ENCODE measurements at places on chromosomes 3 and 15.

DNA sequence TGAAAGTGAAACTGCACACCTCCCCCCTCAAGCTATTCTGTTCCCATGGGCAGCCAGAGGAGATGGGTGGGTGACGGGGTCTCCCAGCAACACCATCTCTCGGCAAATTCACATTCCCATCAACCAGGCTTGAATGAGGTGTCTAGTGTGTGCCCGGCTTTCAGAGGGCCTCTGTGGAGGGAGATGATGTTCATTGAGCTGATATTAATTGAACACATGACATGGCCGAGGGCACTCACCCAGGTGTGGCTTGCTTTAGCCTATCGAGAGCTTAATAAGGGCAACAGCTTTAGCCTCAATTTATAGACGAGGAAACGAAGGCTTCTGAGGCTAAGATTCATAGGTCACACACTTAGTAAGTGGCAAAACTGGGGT is 288.0 kb downstream of the UACA start:
- no peak for DNase-seq

DNA sequence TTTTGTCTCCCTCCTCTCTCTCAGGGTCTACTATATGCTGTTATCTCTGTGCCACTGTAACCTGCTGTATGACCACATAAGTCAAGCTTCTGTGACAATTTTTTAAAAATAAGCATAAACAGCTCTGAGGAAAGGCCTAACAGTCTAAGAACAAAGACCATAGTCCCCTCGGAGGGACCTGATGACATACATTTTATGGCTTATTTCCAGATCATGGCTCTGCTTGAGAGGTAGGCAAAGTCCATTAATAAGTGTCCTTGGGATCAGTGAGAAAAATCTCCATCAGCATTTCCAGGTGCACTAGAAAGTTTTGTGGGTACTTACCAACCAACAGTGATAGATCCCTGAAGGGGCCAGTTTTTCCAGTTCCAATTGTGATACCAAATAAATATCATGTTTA is 123.8 kb downstream of the TNIK start:
- DNase-seq = no peak

DNA sequence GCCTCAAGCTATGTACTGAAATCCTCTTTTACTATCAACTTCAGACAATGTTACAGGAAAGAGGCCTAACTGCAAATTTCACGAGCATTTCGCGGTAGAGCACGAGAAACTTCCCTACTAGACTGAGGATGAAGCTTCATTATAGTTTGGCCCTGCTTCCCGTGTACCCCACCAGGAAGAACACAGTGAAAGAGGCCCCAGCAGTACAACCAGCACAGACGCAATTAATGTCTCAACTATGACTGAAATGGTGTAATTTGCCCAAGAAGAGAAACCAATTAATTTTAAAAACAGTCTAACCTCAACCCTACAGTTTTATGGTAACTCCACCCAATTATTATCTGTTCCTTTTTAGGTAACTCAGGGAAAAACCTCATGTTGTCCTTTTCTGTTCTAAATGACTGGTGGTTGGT is 12.1 kb downstream of the CHSY1 start:
- no peak for DNase-seq

DNA sequence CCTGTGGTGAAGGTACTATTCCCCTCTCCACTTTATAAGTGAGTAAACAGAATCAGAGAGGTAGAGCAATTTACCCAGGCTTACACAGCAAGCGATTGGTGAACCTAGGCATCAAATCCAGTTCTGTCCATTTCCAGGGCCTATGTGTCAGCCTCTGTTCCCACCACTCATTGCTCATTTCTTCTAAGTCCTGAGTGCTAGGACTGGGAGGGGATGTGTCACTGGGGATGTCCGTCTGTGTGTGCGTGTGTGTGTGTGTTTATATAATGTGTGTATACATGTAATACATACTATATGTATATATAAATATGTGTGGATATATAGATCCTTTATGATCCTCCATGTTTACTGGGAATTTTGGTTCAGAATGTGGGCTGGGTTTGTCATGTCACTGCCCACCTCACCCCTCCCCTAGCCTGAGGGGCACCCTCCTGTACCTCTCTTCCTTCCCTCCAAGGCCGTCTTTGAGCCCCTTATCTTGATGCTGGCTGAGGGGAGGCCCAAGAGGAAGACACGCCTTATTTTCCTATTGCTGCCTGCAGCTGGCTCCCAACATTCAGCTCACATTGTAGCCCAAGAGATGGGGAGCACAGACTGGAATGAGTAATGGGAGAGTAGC is 2.1 kb downstream of the TMEM43 start:
- no peak for DNase-seq

DNA sequence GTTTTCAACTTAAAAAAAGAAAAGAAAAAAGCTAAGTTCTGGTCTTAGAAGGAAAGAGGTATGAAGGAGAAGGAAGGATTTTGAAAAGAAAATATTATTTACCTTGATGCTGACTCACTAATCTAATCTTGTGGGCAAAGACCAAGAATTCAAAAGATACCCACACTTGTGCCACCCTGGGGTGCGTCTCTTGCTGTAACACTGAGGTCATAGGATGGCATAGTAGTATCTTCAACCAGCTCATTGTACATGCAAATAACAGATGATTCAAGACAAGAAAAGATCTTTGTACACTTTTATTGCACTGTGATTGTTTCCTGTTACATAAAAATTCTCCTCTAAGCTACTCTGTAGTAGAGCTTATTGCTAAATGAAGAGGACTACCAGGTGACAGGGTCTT is 17.3 kb downstream of the PLS1 start:
- DNase-seq = no peak

- no peak for DNase-seq
These were observed 1302.6 kb upstream of the EPHA6 start for GRCh38 chr3:95511828-95512227.

DNA sequence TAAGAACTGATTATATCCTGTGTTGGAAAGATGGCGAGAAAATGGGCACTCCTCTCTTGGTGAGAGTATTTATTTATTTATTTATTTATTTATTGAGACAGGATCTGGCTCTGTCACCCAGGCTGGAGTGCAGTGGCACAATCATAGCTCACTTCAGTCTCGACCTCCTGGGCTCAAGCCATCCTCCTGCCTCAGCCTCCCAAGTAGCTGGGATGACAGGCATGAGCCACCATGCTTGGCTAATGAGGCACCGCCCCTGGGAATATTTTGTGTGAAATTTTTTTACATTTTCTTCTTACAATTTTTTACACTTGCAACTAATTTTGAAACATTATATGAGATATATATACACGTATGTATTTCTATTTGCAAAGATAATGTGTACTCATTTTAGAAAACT is 150.5 kb upstream of the PRR20G start:
- DNase-seq = no peak

GRCh38 chr15:55868707-55869106 is 124.7 kb downstream of the NEDD4 start:
- DNase-seq = no peak

- no peak for DNase-seq
These were observed 50.6 kb upstream of the PYGO1 start for GRCh38 chr15:55638764-55639163.

DNA sequence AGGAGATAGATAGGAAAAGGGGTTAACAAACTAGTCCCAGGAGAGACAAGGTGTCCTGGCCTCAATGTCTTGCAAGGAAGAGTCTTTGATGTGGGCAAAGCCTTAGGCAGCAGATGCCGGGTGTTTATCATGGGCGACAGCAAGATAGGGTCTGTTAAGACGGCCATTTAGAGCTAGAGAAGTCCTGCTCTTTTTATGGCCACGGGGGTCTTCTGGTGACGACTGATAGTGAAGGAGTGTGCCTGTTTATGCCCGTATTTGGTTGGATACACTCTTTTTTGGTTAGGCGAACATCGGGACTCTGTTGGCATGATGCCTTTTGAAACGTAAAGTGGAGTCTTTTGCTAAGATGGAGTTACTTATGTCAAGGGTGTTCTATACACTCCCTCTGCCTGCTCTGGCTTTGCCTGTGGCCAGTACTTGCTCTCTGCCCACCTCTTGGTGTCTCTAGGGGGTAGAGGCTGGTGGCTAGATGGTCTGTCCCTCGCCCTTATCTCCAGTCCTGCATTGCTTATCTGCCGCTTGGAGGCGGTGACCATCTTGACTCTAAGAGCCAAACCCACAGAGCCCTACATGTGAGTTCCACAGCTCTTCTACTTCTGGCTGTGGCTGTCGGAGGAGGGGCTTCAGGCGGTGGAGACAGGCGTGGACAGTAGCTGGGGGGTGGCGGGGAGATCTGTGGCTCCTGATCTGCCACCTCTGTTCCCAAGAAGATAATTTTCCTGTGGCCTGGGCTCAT is 55.8 kb upstream of the ZBTB38 start:
- DNase-seq = no peak

DNA sequence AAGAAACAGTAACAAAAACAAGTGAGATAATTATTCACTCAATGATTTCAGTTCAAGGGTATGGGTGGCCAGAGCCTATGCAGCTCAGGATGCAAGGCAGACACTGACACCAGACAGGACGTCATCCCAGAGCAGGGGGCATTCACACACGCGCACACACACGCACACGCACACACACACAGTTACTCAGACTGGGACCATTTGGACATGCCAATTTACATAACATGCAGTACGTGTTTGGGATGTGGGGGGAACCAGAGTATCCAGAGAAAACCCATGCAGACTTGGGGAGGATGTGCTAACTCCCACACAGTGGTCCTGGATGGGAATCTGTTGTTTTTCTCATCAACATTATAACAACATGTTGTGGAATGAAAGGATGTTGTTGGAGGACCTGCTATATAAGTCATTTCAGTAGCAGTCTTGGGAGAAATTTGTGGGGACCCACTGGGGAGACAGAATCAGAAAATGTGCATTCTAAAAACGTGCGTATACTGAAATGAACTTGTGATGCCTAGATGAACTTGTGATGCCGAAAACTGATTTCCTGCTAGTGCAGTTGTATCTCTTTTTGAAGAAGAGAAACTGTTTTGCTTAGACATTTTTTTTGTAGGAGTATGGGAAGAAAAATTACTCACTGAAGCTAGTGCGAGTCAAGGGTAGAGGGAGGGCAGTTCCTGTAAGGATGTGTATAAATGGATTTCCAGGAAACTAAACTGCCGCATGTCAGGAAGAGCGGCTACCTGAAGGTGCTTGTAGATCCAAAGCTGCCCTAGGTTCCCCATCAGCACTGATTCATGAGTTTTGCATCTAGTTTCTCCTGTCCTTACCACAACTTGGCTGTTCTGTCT is 25.2 kb downstream of the CD200 start:
- no peak for DNase-seq

DNA sequence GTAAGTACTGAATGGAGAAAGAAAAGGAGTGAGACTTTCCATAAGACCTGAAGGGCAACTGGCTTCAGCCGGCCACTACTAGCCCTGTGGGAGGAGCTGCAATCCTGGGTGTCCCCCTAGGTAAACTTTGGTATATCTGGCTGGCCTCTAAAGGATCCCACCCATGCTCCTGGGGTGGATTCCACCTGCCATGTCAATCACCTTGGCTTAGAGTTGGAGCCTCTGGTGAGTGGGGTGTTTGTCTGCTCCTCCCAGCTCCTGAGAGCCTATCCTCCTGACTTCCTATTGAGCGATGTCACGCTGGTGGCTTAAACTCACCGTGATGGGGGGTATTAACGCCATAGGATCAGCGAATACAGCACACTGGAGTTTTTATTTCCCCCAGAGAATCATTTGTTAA is 2.6 kb downstream of the SPTBN5 start:
- DNase-seq = no peak

DNA sequence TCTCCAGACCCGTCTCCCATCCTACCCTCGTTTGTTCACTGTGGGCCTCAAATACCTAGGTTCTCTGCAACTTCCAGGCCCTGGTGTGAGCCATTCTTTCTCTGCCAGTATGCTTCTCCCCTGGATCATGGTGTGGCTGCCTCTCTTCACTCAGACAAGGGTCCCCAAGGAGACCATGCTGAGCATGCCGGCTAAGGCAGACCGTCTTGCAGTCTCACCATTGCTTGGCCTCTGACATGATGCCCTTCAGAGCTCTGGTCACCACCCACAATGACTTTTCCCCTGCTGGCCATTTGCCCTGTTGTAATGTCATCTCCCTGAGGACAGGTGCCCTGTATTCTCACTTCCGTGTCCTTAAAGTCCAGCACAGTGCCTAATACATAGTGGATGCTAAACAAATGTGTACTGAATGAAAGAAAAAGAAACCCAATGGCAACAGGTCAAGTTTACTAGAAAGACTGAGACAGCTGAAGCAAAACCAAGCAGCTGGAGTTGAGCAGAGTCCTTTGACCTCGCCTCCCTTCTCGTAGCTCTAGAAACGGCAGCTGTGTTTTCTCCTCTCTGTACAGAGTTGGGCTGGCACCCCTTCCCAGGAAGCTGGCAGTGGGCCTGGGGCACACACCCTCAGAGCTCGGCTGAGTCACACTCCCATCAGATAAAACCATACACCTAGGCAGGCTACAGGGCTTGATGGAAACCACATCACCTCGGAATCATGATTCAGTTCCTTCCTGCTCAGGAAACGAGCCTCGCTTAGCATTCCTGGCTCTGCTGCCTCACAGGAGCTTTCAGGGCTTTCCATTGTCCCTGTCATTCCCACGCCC is 8.6 kb downstream of the TLR9 start:
- DNase-seq = peak; percentile 53

DNA sequence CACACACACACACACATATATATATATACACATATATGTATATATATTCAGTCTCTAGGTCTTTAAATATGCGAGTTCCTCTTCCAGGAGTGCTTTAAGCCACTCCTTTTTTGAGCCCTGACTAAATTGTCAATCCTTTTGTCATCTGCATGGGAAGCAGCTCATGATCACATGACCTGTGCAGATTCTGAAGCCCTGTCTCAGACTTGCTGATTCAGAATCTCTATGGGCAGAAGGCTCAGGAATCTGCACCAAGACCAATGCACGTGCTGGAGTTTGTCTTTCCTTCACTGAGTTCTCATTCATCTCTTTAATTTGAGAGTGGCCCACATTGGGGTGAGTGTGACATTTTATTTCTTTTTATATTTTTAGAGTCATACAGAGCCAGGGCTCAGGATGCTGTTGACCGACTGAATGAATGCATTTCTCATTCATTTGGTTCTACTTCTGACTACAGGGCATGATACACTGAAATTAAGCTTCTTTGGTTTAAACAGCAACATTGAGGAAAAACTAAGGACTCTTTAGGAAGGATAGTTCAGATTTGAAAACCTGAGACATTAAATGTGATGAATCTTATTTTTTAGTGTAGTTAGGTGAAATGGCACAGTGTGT is 307.5 kb downstream of the EDEM1 start:
- no peak for DNase-seq

DNA sequence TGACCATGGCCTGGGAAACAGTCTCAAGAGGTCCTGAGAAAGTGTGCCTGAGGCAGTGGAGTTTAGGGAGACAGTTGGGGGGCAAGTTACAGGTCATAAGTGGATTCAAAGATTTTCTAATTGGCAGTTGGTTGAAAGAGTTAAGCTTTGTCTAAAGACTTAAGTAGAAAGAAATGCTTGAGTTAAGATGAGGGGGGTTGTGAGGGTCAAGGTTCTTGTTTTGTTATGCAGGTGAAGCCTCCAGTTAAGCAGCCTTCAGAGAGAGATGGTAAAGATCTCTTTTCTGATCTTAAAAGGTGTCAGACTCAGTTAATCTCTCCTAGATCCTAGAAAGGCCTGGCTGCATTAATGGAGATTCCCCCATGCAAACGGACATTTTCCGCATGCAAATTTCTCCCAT is 356.3 kb upstream of the C2CD4B start:
- DNase-seq = no peak

GRCh38 chr3:105260385-105260784 is 106.3 kb upstream of the ALCAM start:
- DNase-seq = no peak

Data from activated CD4-positive, alpha-beta T cell treated with anti-CD3 and anti-CD28 coated beads, Interleukin-2, Interleukin-4, amounts not matched to agents 100 ng/mL and 50 ng/mL, durations not matched to agents 16 hours and 8 hours (primary cell).